Stimulated activated CD8-positive, alpha-beta memory T cell treated with anti-CD3 and anti-CD28 coated beads, Interleukin-4, amount 100 ng/mL, for 1 hour (primary cell): ENCODE measurements at places on chromosomes 2 and 18.

DNA sequence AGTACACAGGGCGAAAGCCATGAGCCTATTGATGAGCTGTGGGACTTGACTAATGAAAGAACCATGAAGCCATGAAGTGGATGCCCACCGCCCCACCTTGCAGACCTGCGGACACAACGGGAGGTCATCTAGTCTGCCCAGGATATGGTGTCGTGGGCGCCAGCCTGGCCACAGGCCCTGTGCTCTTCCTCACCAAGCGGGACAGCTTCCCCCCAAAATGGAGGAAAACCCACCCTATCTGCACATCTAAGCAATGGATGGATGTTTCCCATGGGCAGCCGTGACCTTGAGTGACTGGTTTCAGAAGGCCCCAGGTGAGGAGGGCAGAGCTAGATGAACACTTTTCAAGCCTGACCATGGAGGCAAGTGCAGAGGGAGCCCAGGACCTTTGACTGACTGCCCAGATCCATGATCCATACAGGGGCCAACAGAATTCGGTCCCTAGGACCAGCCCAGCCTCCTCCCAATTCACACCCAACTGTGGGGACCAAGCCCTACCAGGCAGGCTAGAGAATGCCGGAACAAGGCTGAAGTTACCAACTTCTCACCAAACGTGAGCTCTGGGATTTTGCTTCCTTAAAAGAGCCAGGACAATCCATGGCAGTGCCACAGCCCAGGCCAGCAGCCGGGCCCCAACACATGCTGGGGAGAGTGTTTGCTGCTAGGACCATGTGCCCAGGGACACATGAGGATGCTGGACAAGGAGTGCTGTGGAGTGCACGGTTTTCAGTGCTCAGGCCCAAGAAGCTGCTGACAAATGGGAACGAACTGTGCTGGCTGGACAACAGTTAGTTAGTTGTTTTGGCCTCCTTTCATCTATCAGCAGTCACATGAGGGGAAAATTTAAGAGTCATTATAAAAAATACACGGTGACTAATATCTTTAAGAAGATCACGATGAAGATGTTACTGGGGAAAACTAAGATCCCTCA, 249.4 kb downstream of the HDAC4 start:
- no peak for DNase-seq

DNA sequence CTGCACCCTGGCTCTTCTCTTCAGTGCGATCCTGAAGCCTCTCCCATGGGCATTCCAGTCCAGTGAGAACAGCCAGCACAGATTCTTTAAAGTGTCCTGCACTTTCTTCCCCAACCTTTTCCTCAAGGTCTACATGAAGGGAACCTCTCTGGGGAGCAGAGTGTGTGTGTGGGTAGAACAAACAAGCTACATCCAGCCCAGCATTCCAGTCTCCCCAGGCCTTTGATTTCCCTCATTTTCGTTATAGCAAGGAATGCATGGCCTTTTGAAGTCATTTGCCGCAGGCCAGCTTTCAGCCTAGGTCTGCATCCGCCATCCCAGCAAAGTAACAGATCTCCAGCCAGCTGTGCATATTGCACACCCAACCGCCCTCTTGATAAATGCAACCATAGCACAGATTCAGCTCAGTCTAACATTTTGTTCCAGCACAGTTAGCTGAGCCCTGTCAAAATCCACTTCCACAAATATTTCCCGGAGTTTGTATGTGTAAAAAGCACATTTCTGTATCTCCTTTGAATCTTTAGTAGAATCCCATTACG, 44.6 kb downstream of the CD8B2 start:
- no peak for DNase-seq

DNA sequence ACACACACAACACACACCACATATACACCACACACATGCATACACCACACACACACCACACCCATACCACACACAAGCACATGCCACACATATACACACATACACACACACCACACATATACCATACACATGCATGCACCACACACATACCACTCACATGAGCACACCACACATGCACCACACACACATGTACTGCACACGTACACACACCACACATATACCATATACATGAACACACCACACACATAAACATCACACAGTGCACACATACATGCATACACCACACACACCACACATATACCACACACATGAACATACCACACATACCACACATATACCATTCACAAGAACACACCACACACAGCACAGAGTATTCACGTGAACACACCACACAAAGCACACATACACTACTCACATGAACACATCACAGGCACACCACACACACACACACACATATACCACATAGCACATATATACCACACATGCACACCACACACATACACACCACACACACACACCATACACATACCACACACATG, 219.9 kb upstream of the RAB6C start:
- no peak for DNase-seq

DNA sequence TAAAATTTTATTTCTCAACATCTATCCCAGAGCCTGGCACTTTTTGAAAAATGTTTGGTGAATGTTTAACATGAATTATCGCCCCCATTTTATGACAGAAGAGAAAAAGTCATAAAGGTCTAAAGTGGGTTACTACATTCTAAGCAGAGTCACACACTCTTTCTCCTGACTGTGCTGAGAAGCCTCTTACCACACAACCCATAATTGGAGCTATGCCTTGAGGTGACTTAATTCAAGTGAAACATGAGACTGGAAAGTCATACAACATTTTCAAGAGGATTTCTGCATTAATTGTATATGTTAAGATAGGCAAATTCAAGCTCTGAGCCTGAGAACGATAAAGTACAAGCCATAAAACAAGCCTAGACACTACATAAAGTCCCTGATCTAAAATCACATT, 3.1 kb upstream of the DSEL start:
- no peak for DNase-seq

GRCh38 chr2:48540237-48540935, 10.4 kb downstream of the STON1 start:
- DNase-seq = no peak

DNA sequence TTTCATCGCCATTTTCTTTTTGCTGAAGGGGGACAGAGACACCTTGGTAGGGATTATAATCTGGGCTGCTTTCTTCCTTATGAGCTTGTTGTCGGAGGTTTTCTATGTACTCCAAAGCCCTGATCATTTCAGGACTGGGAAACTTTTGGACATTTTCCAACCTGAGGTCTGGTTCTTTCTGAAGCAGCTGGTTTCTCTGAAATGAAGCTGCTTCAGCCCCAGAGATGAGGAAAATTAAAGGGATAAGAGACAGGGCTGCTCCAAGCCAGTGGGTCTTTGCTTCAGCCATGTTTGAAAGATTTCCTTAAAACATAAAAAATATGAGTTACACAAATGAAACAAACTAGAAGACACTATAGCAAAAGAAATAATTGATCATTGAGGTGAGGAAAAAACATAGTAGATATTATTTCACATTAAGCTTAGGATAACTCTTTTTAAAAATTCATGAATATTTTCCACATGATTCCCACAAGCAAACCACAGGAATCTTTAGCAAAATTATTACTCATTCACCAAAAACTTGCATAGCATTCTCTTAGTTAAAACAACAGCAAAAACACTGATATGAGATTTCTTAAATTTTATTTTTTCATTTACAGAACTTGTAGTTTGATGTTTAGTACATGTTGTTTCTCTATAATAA, 3.0 kb downstream of the SCG2 start:
- no peak for DNase-seq

GRCh38 chr2:225771701-225772100, 372.2 kb downstream of the NYAP2 start:
- no peak for DNase-seq

DNA sequence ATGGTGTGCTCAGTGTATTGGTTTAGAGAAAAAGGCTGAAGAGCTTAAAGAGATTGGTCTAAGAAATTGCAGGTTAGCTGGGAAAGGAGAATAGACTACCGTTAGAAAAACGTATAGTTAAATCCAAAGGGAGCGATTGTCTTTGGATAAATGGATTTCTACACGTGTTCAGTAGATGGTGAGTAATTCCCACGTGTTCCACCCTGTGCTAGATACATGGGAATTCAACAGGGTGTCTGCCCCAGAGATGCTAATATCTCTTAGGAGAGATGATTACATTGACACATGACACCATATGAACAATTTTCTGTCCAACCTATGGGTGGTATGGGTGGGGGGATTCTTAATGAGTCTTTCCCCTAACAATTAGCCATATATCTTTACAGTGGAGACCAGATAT, 99.8 kb downstream of the TDRD15 start:
- no peak for DNase-seq

GRCh38 chr2:37658682-37659081, 12.8 kb downstream of the CDC42EP3 start:
- DNase-seq = no peak

GRCh38 chr2:241637795-241638660, 535 bp downstream of the ATG4B start:
- DNase-seq = no peak

GRCh38 chr18:74396171-74397169, 60.6 kb downstream of the DIPK1C start:
- DNase-seq = no peak

DNA sequence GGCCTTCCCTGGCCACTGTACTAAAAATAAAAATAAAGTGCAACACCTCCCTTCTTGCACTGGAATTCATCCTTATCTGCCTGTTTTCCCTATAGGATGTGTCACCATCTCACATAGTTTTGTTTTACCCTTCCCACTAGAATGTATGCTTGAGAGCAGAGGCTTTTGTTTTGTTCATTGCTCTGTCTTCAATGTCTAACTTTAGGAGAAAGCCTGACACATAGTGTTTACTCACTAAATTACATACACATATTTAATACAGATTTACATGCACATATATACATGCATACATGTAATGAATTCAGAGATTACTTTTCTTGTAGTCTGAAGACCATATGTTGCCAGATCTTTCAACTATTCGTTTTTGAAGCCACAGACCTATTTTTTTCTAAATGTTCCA, 23.0 kb downstream of the CD302 start:
- DNase-seq = no peak

DNA sequence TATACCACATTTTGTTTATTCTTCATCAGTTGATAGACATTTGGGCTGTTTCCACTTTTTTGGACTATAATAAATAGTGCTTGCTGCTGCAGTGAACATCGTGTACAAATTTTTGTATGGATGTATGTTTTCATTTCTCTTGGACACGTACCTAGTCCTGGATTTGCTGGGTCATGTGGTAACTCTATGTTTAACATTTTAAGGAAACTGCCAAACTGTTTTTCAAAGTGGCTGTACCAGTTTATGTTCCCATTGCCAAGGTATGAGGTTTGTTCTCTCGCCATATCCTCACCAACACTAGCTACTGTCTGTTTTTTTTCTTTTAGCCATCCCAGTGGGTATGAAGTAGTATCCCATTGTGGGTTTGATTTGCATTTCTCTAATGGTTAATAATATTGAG, 42.5 kb downstream of the GREB1L start:
- DNase-seq = no peak

GRCh38 chr2:108454440-108454839, 5.4 kb downstream of the GCC2 start:
- no peak for DNase-seq

DNA sequence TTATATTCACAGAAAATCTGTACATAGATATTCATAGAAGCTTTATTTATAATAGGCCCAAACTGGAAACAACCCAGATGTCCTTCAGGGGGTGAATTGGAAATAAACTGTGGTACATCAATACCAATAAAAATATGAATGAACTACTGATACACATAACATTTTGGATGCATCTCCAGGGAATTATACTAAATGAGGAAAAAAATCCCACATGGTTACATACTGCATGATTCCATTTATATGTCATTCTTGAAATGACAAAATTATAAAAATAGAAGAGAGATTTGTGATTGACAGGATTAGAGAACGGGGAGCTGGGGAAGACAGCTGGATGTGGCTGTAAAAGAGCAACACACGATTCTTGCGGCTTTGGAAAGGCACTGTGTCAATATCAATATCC, 435.0 kb downstream of the TMEM182 start:
- DNase-seq = no peak

DNA sequence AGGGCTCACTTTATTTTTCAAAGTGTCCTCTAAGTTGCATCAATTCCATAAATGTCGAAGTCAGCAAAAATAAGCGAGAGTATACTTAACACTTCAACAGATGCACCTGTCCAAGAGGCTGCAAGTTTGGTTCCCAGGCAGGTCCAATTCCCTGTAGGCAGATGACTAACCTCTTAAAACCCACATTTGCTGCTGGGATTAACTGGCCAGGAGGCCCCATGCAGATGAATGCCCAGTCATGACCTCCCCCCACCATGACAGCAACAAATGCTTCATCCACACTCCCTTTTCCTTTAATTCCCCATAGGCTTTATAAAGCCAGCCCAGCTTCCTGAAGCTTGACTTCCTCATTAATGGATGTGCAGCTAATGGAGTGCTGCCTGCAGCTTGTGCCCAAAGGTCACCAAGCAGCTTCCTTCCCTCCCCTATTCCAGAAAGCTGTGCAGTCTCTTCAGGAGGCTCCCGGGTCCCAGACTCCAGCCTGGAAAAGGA, 35.7 kb downstream of the REEP1 start:
- no peak for DNase-seq

DNA sequence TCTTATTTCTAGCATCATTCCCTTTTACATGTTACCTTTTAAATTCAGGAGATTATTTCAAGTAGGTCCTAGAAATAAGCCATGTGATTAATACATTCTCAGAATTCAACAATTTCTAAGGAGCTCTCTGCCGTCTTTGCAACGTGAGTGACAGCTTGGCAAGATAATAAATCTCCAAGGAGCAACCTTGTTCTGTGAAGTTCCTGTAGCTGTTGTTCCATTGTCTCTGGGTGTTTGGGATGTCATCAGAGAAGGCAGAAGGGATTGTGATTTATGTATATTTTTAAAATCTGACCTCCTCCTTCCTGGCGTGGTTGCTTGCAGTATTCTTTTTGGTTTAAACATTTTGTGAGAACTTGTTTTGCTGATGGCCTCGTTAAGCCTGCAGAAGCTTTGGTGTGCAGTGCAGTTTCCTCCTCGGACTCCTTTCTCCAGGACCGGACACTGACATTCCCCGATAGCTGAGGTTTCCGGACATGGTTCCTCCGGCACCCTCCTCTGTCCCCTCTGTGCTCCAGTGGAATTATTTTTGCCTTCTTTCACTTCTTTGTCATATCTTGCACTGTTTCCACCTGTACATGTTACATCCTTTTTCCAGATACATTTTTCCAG, 33.7 kb downstream of the RAMP1 start:
- DNase-seq = no peak

DNA sequence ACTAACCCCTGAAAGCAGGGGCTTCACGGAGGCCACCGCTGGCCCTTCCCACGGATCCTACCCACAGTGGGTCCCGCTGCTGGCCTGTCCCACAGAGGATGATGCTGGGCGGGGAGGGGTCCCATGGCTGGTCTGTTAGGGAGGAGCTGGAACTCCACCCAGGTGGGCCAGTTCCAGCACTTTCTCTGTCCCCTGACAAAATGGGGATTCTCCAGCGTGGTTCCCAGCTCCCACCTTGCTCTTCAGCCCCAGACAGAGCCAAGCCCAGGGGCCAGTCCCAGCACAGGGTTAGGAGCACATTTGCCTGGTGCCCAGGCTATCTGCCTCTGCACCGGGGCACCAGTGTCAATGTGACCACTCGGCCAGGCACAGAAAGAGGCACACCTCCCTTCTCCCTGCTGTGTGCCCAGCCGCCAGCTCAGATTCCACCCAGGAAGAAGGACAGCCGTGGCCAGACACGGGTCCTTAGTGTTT, 50.0 kb downstream of the ANKMY1 start:
- DNase-seq = no peak

GRCh38 chr2:197500503-197501131, 438 bp downstream of the HSPE1 start:
- DNase-seq = no peak
